ENCODE measurements at places on chromosomes 2 and 18.

DNA sequence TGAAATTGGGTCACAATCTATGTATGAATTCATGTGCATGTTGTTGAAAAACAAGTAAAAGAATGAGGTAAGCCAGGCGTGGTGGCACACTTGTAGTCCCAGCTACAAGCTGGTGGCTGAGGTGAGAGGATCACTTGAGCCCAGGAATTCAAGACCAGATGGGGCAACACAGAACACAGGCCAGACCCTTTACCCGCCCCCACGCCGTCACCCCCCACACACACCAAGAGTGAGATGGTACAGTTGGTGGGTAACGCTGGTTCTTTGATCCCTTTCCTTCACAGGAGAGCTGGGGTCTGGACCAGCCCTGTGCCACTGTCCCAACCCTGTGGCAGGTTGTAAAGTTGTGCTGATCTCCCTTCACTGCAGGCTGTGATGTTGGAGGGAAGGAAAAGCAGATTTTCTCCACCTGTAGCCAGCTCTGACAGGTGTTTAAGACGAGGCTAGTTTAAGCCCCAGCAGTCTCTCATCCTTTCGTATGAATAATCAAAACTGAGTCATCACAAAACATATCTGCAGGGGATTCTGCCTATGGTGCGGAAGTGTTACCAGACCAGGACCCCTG lies 13.6 kb downstream of the B3GNT2 start:
- no peak for DNase-seq

GRCh38 chr18:35852786-35853185 lies 119.7 kb upstream of the RMP24 start:
- DNase-seq: no peak

GRCh38 chr2:138504092-138504491 lies 2.5 kb downstream of the SPOPL start:
- no peak for DNase-seq

DNA sequence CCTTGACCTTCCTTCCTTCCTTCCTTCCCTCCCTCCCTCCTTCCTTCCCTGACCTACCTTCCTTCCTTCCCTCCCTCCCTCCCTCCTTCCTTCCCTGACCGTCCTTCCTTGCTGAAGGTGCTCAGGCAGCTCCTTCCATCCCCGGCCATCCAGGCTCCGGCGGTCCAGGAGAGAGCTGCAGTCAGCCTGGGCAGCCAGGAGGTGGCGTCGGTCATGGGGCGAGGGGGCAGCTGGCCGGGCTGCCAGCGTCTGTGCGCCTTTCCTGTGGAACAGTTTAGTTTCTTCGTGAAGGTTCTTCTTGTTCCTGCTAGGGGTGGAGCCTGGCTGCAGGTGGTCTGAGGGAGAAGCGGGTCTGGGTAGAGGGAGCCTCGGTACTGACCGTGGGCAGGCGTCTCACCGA lies 15.7 kb downstream of the GPR35 start:
- DNase-seq: peak; percentile 10

- DNase-seq: no peak
These were observed 104.1 kb upstream of the ITPRID2 start for GRCh38 chr2:181787310-181788048.

- DNase-seq: peak; percentile 60
These were observed 50.8 kb downstream of the WIPF1 start for GRCh38 chr2:174546519-174547506.

Measured in M059J (cell line).